ENCODE measurements at places on chromosomes 2 and 18.

DNA sequence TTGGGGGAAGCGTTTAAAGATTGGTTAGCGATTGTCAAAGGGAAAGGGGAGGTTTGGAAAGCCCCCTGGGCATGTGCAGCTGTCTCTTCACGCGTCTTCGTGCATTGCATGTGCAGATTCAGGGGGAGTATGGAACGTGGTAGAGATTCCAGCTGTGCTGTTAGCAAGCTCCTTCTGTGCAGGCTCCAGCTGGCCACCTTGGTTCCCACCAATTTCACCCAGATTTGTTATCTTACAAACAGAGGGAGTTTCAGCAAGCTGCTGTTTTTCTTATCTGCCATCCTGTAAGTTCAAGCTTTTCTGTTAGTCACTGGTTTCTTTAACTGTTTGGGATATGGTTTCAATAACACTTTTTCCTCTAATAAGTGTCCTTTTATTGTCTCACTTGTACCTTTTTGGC, 30.4 kb downstream of the FARP2 start:
- no peak for DNase-seq

DNA sequence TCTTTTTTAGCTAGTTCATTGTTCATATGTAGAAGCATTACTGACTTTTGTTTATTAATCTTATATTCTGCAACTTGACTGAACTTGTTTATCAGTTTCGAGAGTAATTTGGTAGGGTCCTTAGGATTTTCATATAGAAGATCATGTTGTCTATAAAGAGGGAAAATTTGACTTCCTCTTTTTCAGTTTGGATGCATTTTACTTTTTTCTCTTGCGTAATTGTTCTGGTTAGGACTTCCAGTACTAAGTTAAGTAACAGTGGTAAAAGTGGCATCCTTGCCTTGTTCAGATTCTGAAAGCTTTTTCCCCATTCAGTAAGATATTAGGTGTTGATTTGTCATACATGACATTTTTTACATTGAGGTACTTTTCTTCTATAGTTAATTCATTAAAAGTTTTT, 726.0 kb downstream of the KCNJ3 start:
- DNase-seq: no peak

GRCh38 chr2:169349535-169349934, 12.8 kb downstream of the LRP2 start:
- no peak for DNase-seq

DNA sequence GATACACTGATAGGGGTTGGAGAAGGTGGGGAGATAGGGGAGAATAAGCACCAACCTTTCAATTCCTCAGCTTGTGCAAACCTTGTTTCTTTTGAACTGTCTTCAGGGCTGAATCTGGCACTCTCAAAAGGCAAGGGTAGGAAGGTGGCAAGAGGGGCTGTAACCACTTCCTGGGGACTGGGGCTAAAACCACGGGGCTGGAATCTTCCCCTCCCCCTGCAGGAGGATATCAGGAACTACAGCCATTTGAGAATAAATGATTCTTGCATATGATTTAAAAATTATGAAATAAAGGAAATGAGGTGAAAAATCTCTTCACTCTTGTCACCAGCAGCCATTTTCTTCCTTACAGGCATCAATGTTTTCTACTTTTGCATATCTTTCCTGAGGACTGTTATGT, 50.8 kb downstream of the ATOH8 start:
- peak; percentile 37 for DNase-seq

- no peak for DNase-seq
These were observed 170.0 kb downstream of the TSN start for GRCh38 chr2:121925466-121925865.

DNA sequence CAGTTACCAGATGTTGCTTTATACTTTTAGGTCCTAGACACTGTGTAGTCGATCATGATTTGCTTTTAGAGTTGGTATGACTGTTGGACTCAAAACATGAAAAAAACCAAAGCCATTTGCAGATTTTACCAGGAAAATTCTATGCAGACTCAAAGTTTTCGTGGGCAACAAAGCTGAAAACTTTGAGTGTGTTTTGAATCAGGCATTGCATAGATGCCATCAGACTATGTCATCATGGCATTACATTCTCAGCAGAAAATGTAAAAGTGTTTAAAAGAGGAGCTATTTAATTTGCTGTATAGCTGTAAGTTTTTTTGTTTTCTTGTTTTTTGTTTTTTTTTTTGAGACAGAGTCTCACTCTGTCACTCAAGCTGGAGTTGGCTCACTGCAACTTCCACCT, 43.5 kb upstream of the ELAC1 start:
- no peak for DNase-seq

GRCh38 chr2:155930312-155930711, 402.2 kb downstream of the NR4A2 start:
- DNase-seq: no peak

All from ACHN (cell line).